A673 (cell line): ENCODE measurements at places on chromosomes 4 and X.

- DNase-seq = peak; percentile 51
Measured at GRCh38 chr4:94408549-94409374, 43.0 kb upstream of the PDLIM5 start.

GRCh38 chrX:1928805-1929204, 313.9 kb downstream of the ASMT start:
- no peak for DNase-seq

- DNase-seq = no peak
Measured at GRCh38 chr4:145069361-145069760, 28.6 kb downstream of the ANAPC10 start.

DNA sequence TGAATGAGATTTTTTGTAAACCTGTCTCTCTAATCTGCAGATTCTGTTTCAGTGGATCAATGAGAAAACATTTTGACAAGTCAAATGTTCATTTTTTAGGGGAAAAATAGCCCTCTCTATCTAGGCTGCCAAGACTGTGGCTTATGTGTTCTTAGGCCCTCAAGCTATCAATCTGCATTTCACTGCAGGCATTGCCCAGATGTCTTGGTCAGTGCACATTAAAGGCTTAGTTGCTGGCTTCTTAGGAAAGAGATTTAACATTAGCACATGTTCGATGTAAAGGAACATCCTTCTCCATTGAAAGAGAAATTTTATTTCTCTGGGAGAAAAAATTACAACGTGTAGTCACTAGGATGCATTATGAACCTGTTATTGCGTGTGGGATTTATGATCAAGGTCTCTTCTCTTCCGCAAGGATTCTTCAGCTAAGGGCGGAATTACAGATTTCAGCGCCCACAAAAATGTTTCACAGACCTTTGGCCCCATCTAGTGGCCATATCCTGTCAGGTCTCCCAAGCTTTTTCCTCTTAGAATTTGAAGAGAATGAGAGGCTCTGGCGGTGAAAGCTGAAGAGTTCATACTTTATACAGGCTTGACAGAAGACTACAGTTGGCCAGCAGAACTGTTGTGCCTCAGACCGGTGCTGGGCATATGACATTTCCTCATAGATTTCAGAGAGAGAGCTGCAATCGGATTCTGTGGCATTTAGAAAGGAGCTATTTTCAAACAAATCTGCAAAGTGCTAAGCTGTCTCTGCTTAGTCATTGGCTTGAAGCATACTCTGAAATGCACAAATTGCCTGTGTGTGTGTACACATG, 144.6 kb upstream of the NOCT start:
- peak; percentile 85 for DNase-seq

- no peak for DNase-seq
Measured at GRCh38 chrX:5683996-5684395, 544.7 kb downstream of the NLGN4X start.

- no peak for DNase-seq
Measured at GRCh38 chr4:52932591-52933470, 70.7 kb downstream of the RASL11B start.
